ENCODE measurements at places on chromosomes 2 and 18. TPM values are rescaled to one million over a fixed set of nuclear protein-coding genes. Genes with fewer than 3 reads are reported as not detected.
A peak's percentile ranks its signal among the peaks of the same experiment; 100 is the strongest.

- DNase-seq, result peak; percentile 21
Measured at GRCh38 chr18:55900380-55900779, 312.4 kb upstream of the TCF4 start.

MDH1B gene
- total RNA-seq, result 3.6 TPM

HOXD8 gene
- total RNA-seq, result 9.9 TPM

SLC14A1 gene
- total RNA-seq, result 7.5 TPM

DNA sequence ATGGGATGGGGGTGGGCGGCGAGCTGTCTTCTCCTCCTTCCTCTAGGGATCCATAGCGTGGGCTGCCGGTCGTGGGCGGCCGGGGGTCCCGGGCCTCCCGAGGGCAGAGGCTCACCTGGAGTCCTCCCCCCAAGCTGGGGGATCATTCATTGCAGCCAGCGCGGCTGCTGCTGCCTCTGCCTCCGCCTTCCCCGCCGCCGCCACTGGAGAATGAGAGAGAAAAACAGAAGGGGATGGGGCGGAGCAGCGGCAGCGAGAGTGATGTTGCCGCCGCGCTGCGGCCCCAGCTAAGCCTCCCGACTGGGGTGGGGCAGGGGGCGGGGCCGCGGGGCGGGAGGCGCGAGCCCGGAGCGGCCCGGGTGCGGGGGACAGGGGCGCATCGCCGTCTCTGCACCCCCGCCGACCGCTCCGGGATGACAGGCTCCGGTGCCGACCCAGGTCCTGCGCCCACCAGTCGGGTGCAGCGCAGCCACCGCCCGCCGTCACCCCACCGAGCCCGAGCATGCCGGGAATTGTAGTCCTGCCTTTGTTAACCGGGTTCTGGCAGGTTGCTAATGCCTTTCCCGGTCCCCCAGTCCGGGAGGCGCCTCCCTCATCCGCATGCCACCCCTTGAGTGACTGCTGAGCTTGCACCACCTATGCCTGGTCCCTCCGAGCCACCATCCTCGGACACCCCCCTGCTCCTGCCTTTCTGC, at the start of gene KIF3C:
Gene KIF3C (minus strand): TSS at position 225 of the 695 bp plus-strand sequence. CDS start 580 bp downstream, outside the sequence.
- peak; percentile 86 for DNase-seq

DNA sequence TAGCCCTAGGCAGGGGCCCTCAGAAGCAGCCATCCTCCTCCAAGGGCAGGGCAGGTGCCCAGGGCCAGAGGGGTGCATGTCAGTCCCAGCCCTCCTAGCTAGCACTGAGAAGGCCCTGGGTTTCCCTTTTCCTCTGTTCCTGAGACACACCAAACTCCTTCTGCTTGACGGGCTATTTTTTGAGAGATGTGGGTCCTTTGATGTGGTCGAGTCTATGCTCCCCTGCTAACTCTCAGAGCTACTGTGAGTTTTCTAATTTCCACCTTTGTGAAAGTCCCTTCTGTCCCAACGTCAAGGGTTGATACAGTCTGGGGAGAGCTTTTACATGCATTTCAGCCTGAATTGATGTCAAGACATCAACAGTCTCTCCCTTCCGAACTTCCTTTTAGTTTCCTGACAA, 51.4 kb downstream of the TRPM8 start:
- DNase-seq, result no peak

CNTNAP5 gene
- not detected for total RNA-seq

DNA sequence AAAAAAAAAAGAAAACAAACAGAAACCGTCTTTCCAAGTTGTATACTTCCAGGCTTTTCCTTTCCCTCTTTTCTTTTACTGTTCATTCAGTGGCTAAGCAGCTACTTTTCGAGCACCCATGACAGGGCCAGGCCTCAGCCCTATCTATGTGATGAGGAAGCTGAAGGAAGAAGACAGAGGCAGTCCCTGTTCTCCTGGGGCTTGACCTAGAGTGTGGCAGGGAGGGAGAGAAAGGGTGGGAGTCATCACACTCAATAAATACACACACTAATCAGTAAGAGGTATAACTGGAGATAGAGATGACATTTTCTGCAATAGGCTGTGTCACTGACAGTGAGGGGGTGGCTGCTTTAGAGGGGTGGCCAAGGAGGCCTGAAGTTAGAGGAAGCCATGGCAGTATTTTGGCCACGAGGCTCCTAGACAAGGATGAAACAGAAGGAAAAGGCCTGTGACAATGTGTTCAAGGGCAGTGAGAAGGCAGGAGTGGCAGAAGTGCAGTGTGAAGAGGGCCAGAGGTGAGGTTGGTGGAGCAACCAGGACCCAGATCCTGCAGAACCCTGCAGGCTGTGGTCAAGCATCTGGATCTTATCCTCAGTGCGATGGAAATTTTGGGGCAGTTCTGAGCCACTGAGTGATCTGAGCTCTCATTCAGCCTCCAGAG, 131.8 kb upstream of the TTC39C start:
- DNase-seq, result no peak

COX5B gene
- 380 TPM for total RNA-seq

DYTN gene
- total RNA-seq, result not detected

UCN gene
- total RNA-seq, result 0.11 TPM

- no peak for DNase-seq
Measured at GRCh38 chr18:36139245-36139644, 9.5 kb downstream of the ELP2 start.

DNA sequence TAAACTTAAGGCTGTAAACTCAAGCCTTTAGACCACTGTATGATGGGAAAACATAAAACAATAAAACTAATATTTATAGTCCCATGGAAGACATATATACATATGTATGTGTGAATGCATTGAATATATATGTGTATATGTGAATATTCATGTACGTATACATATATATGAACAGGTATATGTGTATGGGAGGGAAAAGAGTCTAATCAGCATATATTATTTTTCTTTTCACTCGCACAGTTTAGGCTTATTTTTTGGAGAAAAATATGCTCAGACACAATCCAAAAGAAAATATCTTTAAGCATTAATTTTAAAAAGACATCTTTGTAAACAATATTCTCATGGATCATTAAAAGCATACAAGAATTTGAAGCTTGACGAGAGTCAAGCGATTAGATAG, 22.7 kb downstream of the COL4A4 start:
- DNase-seq, result no peak

GRCh38 chr18:39711701-39712100, 2146.1 kb upstream of the CELF4 start:
- no peak for DNase-seq
